ENCODE measurements at places on chromosomes 7 and 10.

GRCh38 chr7:148286150-148286549 is 304.4 kb upstream of the C7orf33 start:
- DNase-seq = no peak

DNA sequence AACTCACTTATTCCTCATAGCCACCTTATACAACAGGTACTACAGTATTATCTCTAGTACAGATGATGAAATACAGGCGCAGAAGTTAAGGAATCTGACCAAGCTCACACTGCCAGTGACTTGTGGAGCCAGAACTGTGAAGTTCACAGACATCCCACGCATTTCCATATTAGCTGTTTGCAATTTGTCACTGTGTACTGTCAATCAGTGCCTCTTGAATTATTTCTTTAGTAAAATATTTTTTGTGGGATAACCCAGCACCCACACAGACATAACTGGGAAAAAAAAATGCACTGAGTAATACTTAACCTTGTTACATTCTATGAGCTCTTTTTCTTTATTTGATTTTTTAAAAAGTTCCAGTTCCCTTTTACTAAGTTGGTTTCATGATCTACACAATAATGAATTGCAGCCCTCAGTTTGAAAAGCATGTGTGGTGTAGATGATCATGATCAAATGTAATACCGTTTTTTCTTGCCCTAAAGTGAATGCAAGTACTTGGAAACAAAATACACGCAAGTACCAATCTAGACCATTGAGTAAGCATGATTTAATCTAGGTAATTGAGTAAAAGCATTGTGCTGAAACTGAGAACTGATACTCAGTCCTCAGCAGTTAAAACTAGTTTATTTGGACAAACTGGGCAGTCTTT is 14.1 kb downstream of the CUL1 start:
- DNase-seq = no peak

GRCh38 chr7:55121249-55121648 is 102.4 kb downstream of the EGFR start:
- no peak for DNase-seq

DNA sequence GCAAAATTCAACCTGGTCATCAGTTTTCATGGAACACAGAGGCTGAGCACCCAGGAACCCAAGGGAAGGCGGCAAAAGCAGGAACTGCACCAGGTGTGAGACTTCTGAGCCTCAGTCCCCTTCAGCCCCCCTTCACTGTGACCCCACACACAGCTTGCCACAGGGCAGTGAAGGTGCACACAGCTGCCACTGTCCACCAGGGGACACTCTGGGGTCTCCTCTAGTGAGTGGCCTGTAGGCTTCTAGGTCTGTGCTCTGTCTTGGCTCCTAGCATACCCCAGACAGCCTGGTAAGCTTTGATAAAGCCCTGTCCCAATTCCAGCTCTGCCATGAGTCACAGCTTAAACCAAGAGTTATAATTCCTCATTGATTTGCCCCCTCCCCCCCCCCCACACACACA is 12.1 kb downstream of the KCNH2 start:
- DNase-seq = no peak

- no peak for DNase-seq
These were observed 47.2 kb downstream of the SORBS1 start for GRCh38 chr10:95513941-95514392.

GRCh38 chr10:77404810-77405209 is 232.8 kb downstream of the KCNMA1 start:
- no peak for DNase-seq

DNA sequence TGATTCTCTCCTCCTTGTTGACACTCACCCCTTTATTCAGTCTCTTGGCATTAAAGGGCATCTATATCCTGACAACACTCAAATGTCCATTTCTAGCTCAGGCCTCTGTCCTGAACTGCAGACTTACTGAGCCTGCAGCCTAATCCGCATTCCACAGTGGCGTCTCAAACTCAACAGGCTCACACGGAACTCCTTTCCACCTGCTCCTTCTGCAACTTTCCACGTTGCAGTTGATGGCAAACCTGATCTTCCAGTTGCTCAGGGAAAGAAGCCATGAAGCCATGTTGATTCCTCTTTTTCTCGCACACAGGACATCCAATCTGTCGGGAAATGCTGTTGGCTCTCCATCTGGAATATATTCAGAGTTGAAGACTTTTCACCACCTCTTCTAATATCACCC is 522.4 kb downstream of the CCSER2 start:
- DNase-seq = no peak

- no peak for DNase-seq
These were observed 112.0 kb upstream of the MKX start for GRCh38 chr10:27857616-27858015.

DNA sequence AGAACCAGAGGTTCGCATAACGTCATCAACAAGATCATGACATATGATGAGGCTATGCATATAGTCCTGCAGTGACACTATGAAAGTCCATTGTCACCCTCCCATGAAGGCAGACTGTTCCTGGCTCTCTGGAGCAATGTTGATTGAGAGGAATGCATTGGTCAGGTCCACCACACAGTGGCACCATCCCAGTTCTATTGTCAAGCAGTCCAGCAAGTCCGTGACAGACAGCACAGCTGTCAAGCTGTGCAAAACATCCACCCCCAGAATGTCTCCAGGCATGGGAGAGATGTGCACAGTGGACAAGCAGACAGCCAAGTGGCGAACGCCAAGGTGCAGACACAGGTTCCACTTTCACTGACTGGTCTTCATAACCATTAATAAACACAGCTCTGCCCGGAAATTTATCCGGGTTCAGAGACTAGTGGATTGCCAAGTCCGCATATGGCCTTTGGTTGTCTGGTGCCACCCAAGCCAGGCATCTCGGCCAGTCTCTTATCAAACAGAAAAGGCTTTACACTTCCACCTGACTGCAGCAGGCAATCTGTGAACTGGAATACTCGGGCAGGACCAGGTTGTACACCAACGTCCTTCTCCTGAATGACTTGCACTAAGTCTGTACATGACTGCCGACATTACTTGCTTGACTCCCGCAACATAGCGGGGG is 7.2 kb downstream of the RNF133 start:
- no peak for DNase-seq

DNA sequence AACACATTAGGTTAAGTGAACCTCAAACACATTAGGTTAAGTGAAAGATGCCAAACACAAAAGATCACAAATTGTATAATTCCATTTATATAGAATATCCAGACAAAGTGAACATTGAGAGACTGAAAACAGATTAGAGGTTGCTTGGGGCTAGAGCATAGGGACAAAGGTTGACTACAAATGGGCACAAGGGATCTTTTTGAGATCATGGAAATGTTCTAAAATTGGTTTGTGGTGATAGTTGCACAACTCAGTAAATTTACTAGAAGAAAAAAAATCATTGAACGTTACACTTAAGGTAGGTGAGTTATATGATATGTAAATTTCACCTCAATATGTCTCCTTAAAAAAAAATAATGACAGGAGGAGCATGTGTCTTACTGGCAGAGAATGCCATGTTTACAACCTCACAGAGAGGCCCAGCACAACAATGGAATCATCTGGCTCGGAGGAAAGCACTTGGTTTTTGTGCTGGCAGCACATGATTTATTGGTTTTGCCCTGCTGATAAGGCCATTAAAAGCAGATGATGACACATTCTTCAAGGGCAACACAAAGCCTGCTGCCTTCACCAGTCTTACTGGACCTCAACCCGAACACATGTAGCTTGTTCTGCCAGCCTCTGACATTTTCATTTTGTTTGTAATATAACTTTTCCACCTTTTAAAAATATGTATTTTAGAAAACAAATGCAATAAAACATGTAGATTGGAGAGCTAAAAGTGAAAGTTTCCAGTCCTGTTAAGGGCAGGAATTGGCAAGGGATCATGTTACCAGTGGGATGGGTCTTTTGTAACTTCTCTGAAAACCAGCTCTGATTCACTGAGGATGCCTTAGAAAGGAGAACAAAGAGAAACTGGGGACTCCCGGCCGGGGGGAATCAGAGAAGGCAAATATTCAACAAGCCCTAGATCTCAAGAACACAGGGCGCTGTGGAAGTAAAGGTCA is 11.9 kb upstream of the LMOD2 start:
- no peak for DNase-seq

GRCh38 chr7:14219125-14219524 is 229.7 kb upstream of the ETV1 start:
- no peak for DNase-seq

GRCh38 chr10:77380191-77380590 is 257.4 kb downstream of the KCNMA1 start:
- DNase-seq = no peak

DNA sequence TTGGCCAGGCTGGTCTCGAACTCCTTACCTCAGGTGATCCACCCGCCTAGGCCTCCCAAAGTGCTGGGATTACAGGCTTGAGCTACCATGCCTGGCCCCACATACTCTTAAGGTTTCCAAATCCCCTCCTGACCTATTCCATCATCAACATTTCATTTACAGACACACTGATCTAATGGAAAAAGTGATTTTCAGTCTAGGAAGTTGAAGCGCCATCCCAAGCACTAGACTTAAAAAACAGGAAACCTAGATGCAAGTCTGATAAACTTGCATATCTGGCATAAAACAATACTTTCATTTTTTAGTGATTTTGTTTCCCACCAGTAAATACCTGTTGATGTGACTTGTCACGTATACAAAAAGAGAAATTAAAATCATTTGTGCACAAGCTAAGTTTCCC is 44.0 kb downstream of the DNMBP start:
- DNase-seq = no peak

DNA sequence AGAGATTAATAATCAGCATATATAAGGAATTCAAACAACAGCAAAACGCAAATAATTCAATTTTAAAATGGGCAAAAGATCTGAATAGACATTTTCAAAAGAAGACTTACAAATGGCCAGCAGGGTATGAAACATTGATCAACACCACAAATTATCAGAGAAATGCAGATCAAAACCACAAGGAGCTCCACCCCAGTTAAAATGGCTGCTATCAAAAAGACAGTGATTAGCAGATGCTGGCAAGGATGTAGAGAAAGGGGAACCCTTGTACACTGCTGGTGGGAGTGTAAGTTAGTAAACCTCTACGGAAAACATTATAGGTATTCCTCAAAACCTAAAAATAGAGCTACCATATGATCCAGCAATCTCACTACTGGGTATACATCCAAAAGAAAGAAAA is 128.0 kb upstream of the CACUL1 start:
- DNase-seq = no peak

GRCh38 chr10:86232644-86233043 is 134.0 kb downstream of the GRID1 start:
- DNase-seq = no peak

DNA sequence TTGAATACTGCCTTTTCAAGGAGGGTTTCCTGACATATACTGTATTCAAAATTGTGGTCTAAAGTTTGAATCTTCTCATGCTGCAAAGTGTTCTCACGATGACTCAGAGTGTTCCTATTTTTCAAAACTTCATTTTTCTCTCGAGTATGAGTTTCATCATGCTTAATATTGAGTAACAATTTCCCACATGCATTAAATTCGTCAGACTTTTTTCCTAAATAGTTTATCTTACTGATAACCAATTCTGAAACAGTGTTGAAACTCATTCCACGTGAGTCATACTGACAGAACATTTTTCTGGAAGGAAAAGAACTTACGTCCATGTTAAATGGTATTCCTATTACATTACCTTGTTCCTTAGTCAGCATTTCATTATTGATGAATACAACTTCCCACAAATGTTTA is 44.1 kb downstream of the ZNF33B start:
- DNase-seq = no peak

DNA sequence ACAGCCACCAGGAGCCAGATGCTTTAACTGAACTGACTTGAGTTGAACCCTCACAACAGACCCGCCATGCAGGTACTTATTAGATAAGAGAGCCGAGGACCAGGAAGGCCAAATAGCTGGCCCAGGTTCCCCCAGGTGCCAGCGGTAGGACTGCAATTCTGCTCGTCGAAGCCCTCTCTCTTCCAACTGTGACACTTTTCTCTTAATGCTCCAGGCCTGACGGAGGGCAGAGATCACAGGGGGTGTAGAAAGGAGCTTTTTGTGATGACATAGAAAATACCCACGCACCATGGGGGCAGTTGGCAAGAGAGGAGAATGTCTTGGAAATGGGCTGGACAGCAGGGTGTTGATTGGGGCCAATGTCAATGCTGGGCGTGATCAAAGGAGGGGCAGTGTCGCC is 208.5 kb downstream of the PLXNA4 start:
- DNase-seq = no peak

DNA sequence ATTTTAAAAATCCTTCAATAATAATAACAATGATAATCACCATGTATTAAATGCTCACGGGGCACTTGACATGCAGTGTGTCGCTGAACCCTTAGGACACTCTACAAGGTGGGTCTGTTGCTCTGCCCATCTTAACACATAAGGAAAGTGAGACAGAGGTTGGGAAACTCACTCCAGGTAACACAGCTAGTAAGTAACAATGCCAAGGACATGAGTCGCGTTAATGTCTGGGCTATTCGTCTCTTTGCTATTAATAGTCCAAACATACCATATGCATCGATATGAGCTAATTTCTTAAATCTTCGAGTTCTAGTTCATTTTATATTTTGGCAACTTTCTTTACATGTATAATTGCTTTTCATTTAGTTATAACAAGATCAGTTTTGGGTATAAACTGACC is 79.5 kb downstream of the BEND7 start:
- no peak for DNase-seq

- no peak for DNase-seq
These were observed 16.6 kb upstream of the PTN start for GRCh38 chr7:137360087-137360679.

DNA sequence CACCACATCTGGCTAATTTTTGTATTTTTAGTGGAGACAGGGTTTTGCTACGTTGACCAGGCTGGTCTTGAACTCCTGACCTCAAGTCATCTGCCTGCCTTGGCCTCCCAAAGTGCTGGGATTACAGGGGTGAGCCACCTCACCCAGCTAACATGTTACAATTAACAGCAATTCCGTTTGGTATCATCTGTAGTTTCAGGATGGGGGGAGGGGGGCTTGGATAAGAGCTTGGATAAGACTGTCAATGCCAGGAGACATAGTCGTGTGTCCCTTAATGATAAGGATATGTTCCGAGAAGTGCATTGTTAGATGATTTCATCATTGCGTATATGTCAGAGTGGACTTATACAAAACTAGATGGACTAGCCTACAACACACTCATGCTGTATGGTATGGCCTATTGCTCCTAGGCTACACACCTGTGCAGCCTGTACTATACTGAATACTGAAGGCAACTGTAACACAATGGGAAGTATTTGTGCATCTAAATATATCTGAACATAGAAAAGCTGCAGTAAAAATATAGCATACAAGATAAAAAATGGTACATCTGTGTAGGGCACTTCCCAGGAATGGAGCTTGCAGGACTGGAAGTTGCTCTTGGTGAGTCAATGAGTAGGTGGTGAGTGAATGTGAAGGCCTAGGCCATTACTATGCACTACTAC is 103.9 kb upstream of the TNS3 start:
- DNase-seq = no peak

- DNase-seq = no peak
These were observed 1.8 kb upstream of the CLCN1 start for GRCh38 chr7:143314127-143314526.

GRCh38 chr10:97178074-97178473 is 7.7 kb downstream of the SLIT1 start:
- no peak for DNase-seq

Data from memory B cell (primary cell).